ENCODE measurements at places on chromosomes 5 and 9.

GRCh38 chr5:17227868-17228267, 10.4 kb downstream of the BASP1 start:
- no peak for DNase-seq

DNA sequence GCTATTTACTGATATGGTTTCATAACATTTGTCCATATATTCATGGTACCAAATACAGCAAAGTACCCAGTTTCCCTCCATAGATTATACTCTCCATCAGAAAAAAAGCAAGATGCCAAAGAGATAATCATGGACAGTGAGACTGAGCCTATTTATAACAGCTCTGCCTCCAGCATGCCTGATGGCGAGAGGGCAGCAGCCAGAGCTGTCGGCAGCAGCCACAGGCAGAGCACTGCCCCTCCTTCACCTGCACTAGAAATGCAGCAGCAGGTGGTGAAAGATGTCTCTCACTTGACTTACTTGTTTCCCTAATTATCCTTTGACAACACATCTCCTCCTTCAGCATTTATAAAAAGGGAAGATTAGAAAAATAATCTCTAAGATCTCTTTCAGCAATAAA, 32.4 kb downstream of the CTNNAL1 start:
- no peak for DNase-seq

GRCh38 chr9:72165821-72166547, 16.7 kb downstream of the GDA start:
- no peak for DNase-seq

- no peak for DNase-seq
Measured at GRCh38 chr5:160542281-160542680, 120.6 kb downstream of the PTTG1 start.

GRCh38 chr9:87323928-87324327, 173.7 kb upstream of the DAPK1 start:
- no peak for DNase-seq

Data from spinal cord (tissue), 10 donors.